Activated CD4-positive, alpha-beta T cell treated with anti-CD3 and anti-CD28 coated beads for 36 hours (primary cell): ENCODE measurements at places on chromosomes 1 and 21.
A peak's percentile ranks its signal among the peaks of the same experiment; 100 is the strongest.

- no peak overlapping the region for H3K27ac ChIP-seq
These were observed 4.9 kb upstream of the AK5 start for GRCh38 chr1:77276941-77277340.

DNA sequence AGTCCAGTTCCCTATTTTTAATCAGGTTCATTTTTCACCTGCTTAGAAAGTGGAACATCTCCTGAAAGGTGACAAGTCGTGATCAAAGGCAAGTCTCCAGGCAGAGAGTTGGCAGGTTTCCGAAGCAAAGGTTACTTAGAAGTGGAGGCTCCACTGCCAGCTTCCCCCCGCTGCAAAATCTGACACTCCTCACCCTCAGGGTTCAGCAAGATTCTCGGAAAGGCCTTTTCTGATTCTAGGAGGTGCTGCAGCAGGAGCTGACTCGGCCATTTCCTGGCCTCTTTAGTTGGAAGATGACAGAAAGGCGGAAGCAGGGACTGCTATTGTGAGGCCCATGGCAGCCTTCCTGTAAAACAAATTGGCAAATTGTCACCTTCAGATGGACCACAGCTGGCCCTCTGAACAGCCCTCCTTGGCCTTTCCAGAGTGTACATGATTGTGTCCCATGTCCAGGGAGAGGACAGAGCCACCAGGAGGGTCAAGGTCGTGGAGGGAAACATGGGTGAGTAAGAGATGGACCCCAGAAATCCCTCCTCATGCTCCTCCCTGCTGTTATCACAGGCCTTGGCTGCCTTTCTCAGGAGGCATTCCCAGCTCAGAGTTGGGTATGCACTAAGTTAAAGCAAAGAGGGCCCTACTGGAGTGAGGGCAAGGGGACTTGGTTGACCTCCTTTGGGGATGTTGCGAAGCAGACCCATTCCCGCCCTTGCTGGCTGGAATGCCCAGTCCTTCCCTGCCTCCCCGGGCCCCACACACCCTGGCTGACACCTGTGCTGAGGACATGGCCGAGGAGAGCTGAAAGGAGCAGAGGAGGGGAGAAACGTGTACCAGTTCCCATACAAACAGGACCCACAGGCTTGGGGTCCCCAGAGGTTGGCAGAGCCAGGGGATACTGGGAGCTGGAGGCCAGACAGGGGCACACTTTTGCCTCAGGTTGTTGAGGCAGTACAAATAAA is 115.5 kb upstream of the IRF2BP2 start:
- H3K27me3 ChIP-seq, result no peaks in the 10 kb centered on the region
- peak overlapping the region; percentile 64 for H3K4me3 ChIP-seq
- H3K36me3 ChIP-seq, result peaks cover 2% of the 10 kb centered on the region
- peak; percentile 78 for DNase-seq
- H3K4me1 ChIP-seq, result peaks cover 83% of the 10 kb centered on the region
- peak overlapping the region; percentile 97 for H3K27ac ChIP-seq

DNA sequence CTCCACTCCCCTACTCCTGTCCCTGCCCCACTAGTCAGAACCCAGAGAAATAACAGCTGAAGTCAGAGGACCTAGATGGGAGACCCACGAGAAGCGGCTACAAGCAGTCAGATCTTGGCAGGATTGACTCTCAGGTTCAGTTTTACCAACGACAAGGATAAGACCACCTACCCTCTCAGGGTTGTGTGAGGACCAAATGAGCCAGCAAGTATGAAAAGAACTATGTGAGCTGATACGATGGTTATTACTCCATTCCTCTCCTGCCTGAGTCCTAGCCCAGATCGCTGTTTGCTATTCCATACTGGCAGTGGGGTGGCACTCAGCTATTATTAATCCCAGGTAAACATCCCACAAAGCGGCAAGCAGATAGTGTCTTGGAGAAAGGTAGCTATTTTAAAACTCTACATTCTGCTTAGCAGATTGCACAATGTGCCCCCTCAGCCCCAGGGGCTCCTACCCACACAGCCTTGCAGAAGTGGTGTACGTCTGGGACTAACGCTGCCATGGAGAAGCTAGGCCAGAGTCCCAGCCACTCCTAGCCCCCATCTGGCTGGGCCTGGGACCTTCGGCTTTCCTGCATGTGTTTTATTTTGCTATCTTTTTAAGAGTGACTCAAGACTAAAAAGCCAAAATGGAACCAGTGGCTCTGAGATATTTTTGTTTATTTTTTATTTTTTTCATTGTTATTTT is 58.9 kb downstream of the CD46 start:
- no peak for DNase-seq
- peaks cover 60% of the 10 kb centered on the region for H3K36me3 ChIP-seq
- peaks cover 63% of the 10 kb centered on the region for H3K4me1 ChIP-seq
- H3K27me3 ChIP-seq, result no peaks in the 10 kb centered on the region
- peak overlapping the region; percentile 49 for H3K27ac ChIP-seq

DNA sequence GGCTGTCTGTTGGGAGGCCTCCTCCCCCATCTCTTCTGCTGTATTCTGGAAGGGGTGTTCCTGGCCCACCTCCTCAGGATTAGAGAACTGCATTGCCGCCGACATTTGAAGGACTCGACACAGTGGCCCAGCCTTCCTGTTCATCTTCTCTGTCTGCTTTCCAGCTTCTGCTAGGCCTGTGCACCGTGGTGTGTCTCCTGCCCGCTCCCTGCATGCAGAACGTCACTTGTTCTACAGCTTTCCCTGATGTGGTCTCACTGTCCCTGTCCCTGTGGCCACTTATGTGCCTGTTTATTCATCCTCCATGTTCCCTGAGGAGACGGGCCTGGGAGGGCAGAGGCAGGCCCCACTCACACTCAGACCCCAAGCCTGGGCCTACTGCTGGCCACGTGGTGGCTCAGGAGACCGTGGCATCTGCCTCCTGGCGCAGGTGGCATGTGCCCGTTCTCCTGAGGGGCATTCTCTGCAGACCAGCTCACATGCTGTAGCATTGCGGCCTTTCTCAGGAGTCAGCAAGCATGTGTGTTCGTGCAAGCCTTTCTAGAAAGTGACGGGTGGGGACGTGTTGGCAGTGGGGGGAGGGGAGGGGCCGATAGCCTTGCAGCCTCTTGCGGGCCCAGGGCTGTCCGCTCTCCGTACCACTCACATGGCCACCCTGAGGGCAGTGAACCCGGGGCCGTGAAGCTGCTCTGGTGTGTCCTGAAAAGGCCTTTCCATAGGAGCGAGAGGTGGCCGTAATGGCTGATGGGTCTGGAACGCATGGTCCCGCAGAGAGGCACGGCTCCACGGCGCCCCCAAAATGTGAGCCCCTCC is 35.9 kb downstream of the POFUT2 start:
- no peak overlapping the region for H3K27ac ChIP-seq
- H3K27me3 ChIP-seq, result peaks cover 8% of the 10 kb centered on the region
- no peak overlapping the region for H3K4me3 ChIP-seq
- no peaks in the 10 kb centered on the region for H3K4me1 ChIP-seq
- H3K36me3 ChIP-seq, result no peaks in the 10 kb centered on the region

DNA sequence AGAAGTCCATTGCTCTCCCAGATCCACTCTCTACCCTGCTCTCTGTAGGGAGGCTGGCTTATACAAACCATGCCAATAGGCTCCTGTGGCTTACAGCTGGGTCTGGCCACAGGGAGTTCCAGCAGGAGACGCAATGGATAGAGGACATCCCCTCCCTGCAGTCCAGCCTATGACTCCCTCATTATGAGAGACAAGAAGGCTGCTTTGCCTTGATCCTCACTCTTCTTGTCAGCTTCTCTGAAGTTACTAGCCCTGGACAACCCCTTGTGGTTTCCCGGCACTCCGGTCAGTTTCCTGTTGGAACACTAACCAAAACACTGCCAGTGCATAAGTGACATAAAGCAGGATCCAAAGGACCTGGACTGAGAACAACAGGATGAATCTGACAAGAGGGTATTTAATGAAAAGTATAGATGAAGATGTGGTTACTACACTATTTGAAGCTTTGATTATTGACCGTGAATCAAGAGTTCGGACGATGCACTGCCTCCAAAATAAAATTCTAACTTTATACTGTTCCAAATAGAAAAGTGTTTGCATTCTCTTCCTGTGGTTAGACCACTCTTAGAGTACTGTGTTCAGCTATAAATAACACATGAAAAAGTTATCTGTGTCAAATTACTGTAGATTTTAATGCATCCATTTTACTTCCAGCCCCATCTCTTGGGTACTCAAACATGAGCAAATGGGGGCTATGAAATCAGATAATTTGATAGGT is 32.7 kb upstream of the ZNF326 start:
- H3K27ac ChIP-seq, result no peak overlapping the region
- no peaks in the 10 kb centered on the region for H3K36me3 ChIP-seq
- no peaks in the 10 kb centered on the region for H3K27me3 ChIP-seq
- no peak overlapping the region for H3K4me3 ChIP-seq
- peaks cover 11% of the 10 kb centered on the region for H3K4me1 ChIP-seq

- DNase-seq, result no peak
- no peak overlapping the region for H3K4me3 ChIP-seq
- H3K27me3 ChIP-seq, result no peaks in the 10 kb centered on the region
- no peaks in the 10 kb centered on the region for H3K36me3 ChIP-seq
- no peak overlapping the region for H3K27ac ChIP-seq
These were observed 12.3 kb upstream of the FGR start for GRCh38 chr1:27647328-27647727.

- no peaks in the 10 kb centered on the region for H3K4me1 ChIP-seq
- DNase-seq, result peak; percentile 25
- no peak overlapping the region for H3K27ac ChIP-seq
- peaks cover 7% of the 10 kb centered on the region for H3K27me3 ChIP-seq
- no peaks in the 10 kb centered on the region for H3K36me3 ChIP-seq
These were observed 16.9 kb upstream of the GNG12 start for GRCh38 chr1:67850151-67850551.

DNA sequence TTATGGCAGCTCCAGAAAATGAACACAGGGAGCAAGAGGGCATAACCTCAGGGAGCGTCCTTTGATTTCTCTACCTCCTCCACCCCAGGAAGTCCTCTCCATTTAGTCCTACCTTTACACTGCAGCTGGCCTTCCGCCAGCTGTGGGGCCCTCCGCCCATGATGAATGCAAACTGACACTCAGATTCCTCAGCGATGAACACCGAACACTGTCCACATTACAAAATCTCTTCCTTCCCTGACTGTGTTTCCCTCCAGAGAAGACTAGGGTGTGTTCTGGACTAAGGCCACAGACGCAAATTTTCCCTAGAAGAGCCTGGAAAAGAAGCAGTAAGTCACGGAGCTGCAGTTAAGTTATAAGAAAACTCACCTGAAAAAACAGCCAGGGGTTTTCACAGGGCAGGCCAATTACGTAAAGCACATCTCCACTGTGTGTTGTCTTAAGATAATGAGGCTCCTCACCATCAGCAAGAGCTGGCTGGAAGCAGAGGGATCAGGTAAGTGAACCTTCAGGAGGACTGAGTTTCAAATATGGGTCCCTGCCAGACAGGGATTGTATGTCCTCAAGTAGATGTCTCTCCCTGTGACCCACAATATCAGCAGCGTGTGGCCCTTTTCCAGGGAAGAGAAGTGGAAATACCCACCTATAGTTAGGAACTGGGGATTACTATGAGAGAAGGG is 46.3 kb upstream of the ATP1B1 start:
- no peak for DNase-seq
- no peak overlapping the region for H3K4me3 ChIP-seq
- H3K27ac ChIP-seq, result no peak overlapping the region
- peaks cover 6% of the 10 kb centered on the region for H3K4me1 ChIP-seq

DNA sequence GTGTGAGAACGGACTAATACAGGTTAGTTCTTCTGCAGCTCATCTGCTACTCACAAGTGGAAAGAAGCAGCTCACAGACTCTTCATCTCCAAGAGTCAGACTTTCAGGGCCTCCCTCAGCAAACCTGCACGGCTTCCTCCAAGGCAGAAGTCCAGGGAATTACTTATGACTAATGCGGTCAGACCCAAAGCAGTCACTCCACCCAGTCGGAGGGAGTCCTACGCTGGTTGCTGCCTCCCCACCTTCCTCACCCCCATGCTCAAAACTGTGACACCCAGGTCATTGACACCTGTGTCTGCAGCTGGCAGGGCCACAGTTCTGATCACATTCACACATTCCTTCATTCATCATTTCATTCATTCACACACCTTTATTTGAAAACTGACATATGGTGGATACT is 38.4 kb upstream of the PRDM2 start:
- peaks cover 5% of the 10 kb centered on the region for H3K27me3 ChIP-seq
- H3K27ac ChIP-seq, result no peak overlapping the region
- DNase-seq, result no peak

DNA sequence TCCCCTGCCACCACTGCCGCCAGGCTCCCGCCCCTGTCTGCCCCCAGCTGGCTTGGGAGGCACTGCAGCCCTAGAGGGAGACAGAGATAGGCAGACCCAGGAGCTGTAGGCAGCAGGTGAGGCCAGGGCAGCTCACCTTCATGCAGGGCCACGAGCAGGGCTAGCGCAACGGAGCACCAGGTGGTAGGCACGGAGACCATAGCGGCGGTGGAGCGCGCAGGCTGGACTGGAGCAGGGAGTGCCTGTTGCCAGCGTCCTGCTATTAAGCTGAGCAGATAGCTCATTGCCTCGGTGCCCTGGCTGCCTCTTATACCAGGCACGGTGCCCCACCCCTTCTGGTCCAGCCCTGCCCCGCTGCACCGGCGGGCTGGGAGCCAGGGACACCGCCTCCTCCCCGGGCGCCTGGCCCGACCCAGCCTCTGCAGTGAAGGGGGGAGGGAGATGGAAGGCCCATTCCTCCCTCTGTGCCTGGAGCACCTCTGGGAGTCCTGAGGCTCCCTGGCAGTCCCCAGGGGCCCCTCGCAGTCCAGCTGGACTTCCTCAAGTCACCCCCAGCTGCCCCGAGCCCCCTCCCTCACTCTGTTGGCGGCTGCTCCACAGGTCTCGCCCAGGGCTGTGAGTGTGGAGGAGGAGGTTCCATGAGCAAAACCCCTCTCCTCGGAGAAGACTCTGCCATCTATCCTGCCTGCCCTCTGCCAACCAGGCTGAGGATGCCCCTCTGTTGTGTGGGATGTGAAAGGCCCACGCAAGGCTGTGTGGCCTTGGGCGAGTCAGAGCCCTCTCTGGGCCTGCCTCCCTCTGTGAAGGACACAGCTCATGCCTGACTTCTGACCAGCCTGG is at the start of gene EDN2:
Gene EDN2, minus strand, starts transcription at position 282 of the 840 bp plus-strand sequence. Its CDS starts 82 bp downstream, at position 200.
- peaks cover 28% of the 10 kb centered on the region for H3K27me3 ChIP-seq
- H3K4me3 ChIP-seq, result no peak within 1 kb of the TSS
- H3K27ac ChIP-seq, result no peak within 1 kb of the TSS
- peak; percentile 28 for DNase-seq
- H3K4me1 ChIP-seq, result peaks cover 15% of the 10 kb centered on the region

GRCh38 chr1:81358151-81358550 is 442.6 kb upstream of the ADGRL2 start:
- H3K27ac ChIP-seq, result no peak overlapping the region
- no peaks in the 10 kb centered on the region for H3K27me3 ChIP-seq
- H3K4me3 ChIP-seq, result no peak overlapping the region
- DNase-seq, result no peak
- H3K36me3 ChIP-seq, result no peaks in the 10 kb centered on the region

GRCh38 chr1:233613252-233614172 is at the start of gene KCNK1:
TSS of gene KCNK1 (plus strand) at chr1:233614106. CDS start at chr1:233614172, 66 bp downstream.
- H3K4me3 ChIP-seq, result peak within 1 kb of the TSS; percentile 55
- no peaks in the 10 kb centered on the region for H3K36me3 ChIP-seq
- peak; percentile 34 for DNase-seq
